Memory B cell (primary cell): ENCODE measurements at places on chromosomes 11 and 22.
A peak's percentile ranks its signal among the peaks of the same experiment; 100 is the strongest.

DNA sequence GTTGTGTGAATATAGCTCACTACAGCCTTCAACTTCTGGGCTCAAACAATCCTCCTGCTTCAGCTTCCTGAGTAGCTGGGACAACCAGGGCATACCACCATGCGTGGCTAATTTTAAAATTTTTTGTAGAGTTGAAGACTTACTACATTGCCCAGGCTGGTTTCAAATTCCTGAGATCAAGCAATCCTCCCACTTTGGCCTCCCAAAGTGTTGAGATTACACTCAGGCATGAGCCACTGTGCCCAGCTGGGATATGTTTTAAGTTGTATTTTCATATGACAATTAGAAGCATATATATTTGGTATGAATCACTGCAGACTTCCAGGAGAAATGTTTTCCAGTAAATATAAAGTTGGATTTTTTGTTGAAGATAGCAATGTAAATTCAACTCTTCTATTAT, 15.4 kb downstream of the DDX10 start:
- peaks cover 28% of the 10 kb centered on the region for H3K36me3 ChIP-seq
- no peaks in the 10 kb centered on the region for H3K4me1 ChIP-seq
- no peak for DNase-seq
- H3K27me3 ChIP-seq = no peaks in the 10 kb centered on the region

DNA sequence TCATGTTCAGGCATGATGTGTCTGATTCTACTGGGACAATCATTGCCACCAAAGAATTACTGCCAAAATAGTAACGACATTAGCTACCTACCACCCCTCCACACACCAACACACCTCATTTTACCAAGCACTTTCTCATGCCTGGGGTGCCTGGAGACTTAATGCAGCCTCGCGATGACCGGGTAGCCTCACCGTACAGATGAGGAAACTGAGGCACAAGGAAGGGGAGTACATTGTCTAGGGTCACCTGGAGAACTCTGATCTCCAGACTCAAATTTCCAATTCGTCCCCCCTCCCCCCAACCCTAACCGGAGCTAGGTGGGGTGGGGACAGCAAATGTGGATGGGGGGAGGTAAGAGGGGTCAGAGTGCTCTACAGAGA, 2.7 kb upstream of the RTN4RL2 start:
- H3K27me3 ChIP-seq = peaks cover 25% of the 10 kb centered on the region
- H3K27ac ChIP-seq = no peak overlapping the region
- H3K4me3 ChIP-seq = peak overlapping the region; percentile 61
- peaks cover 26% of the 10 kb centered on the region for H3K4me1 ChIP-seq
- DNase-seq = no peak
- no peaks in the 10 kb centered on the region for H3K36me3 ChIP-seq

- H3K27me3 ChIP-seq = no peaks in the 10 kb centered on the region
- no peak for DNase-seq
- H3K4me1 ChIP-seq = no peaks in the 10 kb centered on the region
- no peak overlapping the region for H3K4me3 ChIP-seq
These were observed 125.6 kb downstream of the BCR start for GRCh38 chr22:23305922-23306374.

GRCh38 chr11:130473795-130474377, 25.4 kb downstream of the ADAMTS15 start:
- no peak overlapping the region for H3K4me3 ChIP-seq
- H3K36me3 ChIP-seq = no peaks in the 10 kb centered on the region
- no peaks in the 10 kb centered on the region for H3K4me1 ChIP-seq
- H3K27me3 ChIP-seq = peaks cover 2% of the 10 kb centered on the region

DNA sequence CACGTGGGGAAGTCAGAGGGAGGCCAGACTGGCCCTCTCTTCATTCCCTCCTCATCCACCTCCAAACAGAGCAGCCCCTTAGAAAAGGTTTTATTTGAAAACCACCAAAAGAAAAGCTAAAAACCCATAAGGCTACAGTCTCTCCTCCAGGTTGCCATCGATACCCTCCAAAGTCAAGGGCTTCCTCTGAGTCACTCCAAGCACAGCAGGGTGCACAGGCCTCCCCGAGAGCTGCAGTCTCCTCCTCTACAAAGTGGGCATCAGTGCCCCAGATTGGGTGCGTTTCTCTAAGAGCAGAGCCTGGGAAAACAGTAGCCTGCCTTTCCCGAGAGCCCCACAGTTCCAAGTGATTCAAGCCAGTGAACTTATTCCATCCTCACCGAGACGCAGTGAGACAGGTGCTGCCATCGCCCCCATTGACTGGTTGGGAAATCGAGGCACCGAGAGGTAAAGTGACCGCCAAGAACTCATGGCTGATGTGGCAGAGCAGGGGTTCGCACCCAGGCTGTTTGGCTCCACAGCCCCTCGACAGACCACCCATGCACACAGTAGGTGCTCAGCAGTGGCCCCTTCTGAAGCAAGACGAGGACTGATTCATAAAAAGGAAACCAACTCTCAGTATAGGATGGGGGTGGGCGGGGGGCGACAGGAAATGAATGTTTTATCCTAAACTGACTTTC, 91.7 kb upstream of the SHISAL1 start:
- no peak for DNase-seq
- H3K27ac ChIP-seq = no peak overlapping the region
- H3K4me3 ChIP-seq = no peak overlapping the region
- H3K4me1 ChIP-seq = no peaks in the 10 kb centered on the region

GRCh38 chr11:103364687-103365086, 255.5 kb downstream of the DYNC2H1 start:
- H3K27ac ChIP-seq = no peak overlapping the region
- no peak for DNase-seq
- no peaks in the 10 kb centered on the region for H3K27me3 ChIP-seq
- H3K4me3 ChIP-seq = no peak overlapping the region

DNA sequence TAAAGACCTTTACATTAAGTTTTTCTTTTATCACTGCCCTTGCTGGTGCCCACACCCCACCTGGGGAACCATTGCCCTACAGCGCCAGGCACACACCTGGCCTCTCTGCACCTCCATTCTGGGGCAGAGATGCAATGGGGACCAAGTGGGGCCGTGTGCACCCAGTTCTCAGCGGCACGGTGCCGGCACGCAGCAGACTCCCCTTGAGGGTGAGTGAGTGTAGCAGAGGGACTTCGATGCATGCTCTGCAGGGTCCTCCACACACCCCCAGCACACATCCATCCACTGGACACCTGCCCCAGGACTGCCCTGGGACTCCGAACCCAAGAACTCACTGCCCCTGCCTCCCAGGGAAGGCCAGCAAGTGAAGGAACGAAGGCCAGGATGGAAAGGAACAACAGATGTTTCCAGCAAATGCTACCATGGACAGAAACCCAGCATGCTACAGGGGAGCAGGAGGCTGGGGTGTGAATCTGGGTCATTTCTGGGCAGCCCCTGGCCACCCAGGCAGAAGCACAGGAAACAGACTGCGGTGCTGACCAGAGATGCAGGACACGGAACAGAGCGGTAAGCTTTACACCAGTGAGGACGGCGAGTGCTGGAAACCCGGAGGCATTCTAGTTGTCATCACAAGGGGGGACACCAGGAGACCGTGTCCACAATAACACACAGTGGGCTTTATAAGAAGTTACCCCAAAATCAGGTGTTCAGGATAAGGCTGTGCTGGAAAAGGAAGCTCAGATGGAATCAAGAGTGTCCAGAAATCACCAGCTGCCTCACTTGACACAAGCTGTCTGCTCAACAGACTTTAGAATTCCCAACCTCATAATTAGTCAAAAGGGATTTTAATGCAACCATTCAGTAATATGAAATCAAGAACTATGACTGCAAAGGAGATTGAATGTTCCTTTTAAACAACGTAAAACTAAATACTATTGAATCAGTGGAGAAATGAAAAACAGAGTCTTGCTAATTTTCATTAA, 32.7 kb upstream of the MOB2 start:
- no peak overlapping the region for H3K27ac ChIP-seq
- peaks cover 60% of the 10 kb centered on the region for H3K4me1 ChIP-seq
- H3K36me3 ChIP-seq = peaks cover 1% of the 10 kb centered on the region
- no peak for DNase-seq
- no peak overlapping the region for H3K4me3 ChIP-seq

DNA sequence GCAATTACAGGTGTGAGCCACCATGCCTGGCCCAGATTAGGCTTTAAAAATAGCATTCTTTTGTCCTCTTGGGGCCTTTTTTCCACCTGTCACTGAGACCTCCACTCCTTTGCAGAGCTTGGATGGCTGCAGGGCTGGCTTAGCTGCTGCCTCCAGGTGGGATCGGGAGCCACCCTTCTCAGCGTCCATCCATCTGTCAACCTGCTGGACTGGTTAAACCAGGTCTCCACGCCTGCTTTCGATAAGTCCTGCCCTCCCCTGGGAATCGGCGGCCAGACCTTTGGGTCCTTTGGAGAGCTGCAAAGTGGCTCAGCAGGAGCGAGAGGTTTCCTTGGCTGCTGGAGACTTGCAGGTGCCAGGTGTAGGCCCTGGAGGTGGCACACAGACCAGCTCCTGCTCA, 23.4 kb upstream of the GRAMD4 start:
- H3K27me3 ChIP-seq = no peaks in the 10 kb centered on the region
- H3K27ac ChIP-seq = no peak overlapping the region
- peaks cover 19% of the 10 kb centered on the region for H3K4me1 ChIP-seq
- no peak for DNase-seq
- H3K4me3 ChIP-seq = no peak overlapping the region
- no peaks in the 10 kb centered on the region for H3K36me3 ChIP-seq

- H3K27ac ChIP-seq = no peak overlapping the region
- no peaks in the 10 kb centered on the region for H3K27me3 ChIP-seq
- no peaks in the 10 kb centered on the region for H3K36me3 ChIP-seq
- H3K4me1 ChIP-seq = no peaks in the 10 kb centered on the region
- H3K4me3 ChIP-seq = no peak overlapping the region
- no peak for DNase-seq
These were observed 442.9 kb upstream of the RAG2 start for GRCh38 chr11:37040921-37041320.

DNA sequence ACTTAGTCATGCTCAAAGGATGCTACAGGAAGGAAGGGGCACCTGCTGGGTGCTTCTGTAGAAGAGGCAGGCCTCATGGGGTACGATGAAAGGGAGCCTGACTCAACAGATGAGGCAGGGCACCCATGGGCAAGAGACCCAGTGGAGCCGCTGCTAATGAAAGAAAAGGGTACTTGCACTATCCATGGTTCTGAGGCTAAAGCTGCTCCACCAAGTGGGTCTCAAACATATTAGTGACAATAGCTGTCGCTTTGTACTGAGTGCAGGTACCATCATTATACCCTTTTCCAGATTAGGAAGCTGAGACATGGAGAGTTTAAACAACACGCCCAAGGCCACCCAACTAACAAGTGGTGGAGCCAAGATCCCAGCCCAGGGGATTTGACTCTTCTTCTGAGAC, 127.5 kb upstream of the SERPIND1 start:
- no peaks in the 10 kb centered on the region for H3K27me3 ChIP-seq
- no peak overlapping the region for H3K4me3 ChIP-seq
- no peak for DNase-seq
- no peaks in the 10 kb centered on the region for H3K36me3 ChIP-seq
- H3K4me1 ChIP-seq = no peaks in the 10 kb centered on the region

GRCh38 chr11:88979641-88980040, 86.1 kb downstream of the GRM5 start:
- no peaks in the 10 kb centered on the region for H3K27me3 ChIP-seq
- H3K4me3 ChIP-seq = no peak overlapping the region
- no peaks in the 10 kb centered on the region for H3K4me1 ChIP-seq
- DNase-seq = no peak
- no peak overlapping the region for H3K27ac ChIP-seq
- H3K36me3 ChIP-seq = no peaks in the 10 kb centered on the region

DNA sequence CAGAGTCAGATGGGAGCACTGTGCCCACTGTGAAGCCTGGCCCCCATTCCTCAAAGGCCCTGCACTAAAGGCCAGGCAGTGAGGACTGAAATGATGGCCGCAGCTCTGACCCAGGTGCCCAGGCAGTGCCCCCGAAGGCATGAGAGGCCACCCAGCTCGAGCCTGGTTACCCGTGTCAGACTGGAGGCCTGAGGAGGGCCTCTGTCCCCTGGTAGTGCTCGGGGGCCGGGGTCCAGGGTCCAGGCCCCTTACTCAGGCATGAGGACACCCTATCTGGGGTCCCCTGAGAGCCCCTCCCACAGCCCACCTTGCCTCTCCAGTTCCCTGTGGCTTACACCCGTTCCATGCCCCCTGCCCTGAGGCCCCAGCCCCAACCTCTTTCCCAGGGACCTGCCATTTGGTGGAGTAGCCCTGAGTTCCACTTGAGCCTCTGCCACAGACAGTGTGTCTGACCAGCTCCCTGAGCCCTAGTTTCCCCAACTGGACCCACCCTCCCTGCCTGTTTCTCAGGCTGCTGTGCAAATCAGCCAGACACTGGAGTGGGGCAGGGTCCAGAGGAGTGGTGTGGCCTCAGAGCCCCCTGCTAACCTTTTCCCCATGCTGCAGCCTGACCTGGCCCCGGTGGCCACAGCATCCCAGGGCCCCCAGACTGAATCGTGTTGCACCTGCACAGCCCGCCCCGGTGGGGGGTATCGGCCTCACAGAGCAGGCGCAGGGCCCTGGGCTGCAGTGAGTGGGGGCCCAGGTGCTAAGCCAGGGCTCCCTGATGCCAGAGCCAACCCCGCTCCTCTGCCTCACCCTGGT, 10.8 kb upstream of the ANKRD13D start:
- DNase-seq = no peak
- H3K27me3 ChIP-seq = no peaks in the 10 kb centered on the region
- H3K27ac ChIP-seq = peak overlapping the region; percentile 73
- peaks cover 23% of the 10 kb centered on the region for H3K36me3 ChIP-seq
- H3K4me1 ChIP-seq = peaks cover 36% of the 10 kb centered on the region
- peak overlapping the region; percentile 79 for H3K4me3 ChIP-seq

DNA sequence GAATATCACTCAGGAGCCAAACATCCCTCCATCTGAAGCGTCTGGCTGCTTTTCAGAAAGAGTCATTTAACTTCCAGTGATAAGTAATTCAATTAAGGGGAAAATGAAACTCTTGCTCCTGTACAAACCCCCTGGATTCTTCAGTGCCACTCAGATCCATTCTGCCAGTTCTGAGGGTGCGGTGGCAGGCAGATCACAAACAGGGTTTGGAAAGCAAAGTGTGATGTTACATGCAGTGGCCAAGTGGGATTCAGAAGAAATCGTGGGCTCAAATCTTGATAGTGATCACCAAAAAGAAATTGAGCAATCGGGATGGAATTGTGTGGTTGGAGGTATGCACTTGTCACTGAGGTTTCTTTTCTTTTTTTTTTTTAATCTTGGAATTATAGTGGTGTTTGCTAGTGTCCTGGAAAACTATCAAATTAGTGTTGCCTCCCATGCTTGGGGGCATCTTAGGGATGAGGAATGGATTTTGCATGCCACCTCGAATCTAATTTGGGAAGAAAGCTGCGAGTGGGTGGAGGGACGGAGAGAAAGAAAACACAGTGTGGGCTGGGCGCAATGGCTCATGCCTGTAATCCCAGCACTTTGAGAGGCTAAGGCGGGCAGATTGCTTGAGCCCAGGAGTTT, 22.5 kb upstream of the RTL6 start:
- DNase-seq = no peak
- no peak overlapping the region for H3K27ac ChIP-seq
- H3K4me3 ChIP-seq = no peak overlapping the region
- no peaks in the 10 kb centered on the region for H3K4me1 ChIP-seq
- peaks cover 11% of the 10 kb centered on the region for H3K27me3 ChIP-seq

- no peak overlapping the region for H3K27ac ChIP-seq
- H3K27me3 ChIP-seq = peaks cover 19% of the 10 kb centered on the region
These were observed 40.4 kb downstream of the GAB4 start for GRCh38 chr22:16967453-16968217.
